ENCODE measurements at places on chromosomes 5 and 9.

DNA sequence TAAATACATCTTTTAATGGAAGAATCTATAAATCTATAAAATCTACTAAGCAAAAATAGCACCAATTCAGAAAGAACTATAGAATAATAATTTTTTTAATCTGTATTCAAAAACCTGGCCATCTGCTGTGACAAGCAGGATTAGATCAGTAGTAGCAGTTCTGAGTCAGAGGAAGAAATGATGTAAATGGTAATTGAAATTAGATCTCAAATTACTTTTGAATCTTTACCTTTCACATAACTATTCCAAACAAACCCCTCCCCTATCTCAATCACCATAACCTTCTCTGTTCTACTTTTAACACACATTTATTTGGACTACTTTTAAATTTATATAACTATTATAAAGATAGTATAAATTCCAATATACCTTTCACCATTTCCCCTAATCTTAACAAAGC, 727.8 kb upstream of the FAM174A start:
- DNase-seq: no peak

GRCh38 chr5:20368571-20369517, 380.8 kb upstream of the CDH18 start:
- DNase-seq: no peak

GRCh38 chr9:9998491-9999287, 614.1 kb downstream of the PTPRD start:
- DNase-seq: peak; percentile 24

GRCh38 chr5:17001428-17001827, 65.3 kb upstream of the MYO10 start:
- DNase-seq: no peak

- no peak for DNase-seq
These were observed 50.7 kb downstream of the ZNF366 start for GRCh38 chr5:72456391-72457074.

DNA sequence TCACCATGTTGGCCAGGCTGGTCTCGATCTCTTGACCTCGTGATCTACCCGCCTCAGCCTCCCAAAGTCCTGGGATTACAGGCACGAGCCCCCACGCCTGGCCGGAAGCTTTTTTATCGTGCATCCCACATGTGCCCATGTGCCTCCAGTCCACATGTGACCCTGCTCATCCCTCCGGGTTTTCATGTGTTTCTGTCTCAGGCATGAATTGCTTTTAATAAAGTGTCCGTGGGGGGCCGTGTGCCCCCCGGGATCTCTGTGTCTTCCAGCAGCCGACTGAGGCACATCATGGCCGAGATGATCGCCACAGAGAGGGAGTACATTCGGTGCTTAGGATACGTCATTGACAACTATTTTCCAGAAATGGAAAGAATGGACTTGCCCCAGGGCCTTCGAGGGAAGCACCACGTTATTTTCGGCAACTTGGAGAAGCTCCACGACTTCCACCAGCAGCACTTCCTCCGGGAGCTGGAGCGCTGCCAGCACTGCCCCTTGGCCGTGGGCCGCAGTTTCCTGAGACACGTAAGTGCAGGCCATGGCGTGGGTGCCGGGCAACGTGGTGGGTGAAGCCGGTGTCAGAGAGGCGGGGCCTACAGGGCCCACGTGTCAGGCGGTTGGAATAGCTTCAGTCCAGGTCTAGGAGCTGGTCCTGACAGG, 22.1 kb upstream of the LRRC14B start:
- DNase-seq: no peak

DNA sequence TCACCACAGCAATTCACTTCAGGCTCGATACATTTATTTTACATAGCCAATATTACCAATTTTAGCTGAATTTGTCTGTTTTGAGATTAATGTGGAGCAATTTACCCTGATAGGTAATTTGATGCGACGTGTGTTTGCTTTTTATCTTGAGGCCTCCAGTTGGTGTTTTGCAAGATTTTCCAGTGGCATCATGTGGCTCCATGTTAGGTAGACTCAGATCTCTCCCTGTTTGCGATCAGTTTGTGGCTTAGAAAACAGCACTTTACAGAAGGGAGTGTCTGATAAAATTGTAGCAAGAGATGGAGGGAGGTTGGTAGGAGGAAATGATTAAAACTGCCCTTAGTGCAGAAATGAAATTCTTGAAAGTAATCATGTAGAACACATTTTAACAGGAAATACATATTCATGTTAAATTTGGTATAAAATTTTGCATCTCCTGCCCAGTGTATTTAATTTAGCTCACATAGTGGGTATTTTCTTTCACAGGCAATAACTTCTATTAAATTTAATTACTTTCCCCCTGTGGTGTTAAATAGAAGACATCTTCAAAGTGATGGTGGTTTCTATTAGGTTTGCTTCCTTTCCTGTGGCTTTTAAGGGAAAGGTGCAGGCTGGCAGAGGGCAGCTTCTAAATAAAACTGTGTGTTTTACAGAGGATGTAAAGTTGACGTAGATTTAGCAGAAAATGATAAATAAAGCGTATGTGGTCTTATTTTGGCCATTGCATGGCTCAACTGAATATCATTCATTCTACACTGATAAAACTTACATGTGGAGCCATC, 135.8 kb downstream of the KDM4C start:
- no peak for DNase-seq

DNA sequence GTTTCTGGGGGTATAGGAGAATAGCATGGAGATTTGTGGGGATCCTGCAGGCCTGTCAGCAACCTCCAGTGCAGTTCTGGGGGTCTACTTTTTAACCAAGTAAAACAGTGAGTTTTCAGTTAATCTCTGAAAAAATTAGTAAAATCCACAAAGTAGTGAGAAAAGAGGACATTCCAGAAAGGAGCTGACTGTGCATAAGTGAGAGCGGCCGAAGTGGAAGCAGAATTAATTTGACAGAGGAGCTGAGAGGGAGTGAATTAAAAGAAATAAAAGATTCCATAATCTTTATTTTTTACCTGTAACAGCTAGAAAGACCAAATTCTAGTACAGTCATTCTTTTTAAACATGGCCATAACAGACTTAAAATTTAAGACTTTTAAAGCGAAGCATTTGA, 149.2 kb downstream of the SGCD start:
- DNase-seq: no peak

DNA sequence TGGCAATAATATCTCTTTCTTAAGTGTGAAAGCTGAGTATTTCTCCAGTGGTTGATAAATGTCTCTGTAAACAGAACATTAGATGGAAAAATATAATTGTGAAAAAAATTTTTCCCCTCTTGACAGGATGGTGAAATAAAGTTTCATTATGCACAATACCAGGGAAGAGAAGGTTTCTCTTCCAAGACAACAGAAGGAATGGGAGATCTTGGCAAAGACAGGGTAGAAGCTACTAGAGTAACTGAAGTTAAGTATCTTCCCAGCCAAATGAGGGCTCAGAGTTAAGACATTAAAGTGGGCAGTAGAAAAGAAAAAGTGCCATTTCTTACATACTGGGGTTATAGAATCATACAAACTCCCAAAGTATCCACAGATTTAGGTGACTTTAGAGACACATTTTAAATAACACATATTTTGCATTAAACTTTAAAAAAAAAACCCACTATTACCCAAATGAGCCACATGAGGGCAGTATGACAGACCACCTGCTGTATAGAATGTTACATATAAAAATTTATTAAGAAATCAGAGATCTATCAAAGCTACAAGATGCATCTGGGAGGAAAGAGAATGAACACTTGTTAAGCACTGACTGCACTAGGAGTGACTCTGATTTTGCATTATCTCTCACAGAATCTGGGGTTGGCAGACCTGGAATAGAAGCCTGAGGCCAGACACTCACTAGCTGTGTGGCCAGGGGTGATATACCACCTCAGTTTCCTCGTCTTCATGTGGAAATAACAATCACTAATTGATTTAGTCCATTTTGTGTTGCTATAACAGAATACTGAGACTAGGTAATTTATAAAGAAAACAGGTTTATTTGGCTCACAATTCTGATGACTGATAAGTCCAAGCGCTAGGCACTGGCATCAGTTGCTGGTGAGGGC, 98.5 kb downstream of the ARSB start:
- peak; percentile 2 for DNase-seq

DNA sequence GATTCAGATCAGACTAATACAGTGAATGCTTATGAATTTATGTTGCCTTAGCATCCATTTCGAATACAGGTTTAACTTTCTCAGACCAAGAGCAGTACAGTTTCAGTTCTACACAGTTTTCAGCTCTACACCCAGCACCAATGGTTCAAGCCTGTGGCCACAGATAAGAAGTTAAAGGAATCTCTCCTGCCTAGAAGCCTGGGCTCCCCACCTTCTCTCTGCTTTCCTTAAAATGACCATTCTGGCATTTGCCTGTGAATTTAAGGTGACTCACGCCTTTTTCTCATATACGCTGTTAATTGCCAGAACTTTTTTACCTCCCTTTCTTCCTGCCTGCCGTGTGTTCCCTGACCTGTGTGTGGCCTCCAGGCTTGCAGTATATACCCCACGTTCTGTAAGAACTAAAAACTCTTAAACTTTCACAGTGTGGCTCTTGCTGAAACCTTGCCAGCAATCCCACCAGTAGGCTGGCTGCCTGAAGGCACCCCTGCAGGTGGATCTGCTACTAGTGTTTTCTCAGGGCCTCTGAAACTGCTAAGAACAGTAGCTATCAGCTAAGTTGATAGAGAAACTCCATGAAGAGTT, 692.8 kb upstream of the CDH18 start:
- DNase-seq: no peak

Measured in NCI-H748 treated with DMSO at 0.1 percent for 48 hours (cell line).